ENCODE measurements at places on chromosomes 4 and X. TPM values are rescaled to one million over a fixed set of nuclear protein-coding genes. Genes with fewer than 3 reads are reported as not detected.

GRCh38 chr4:83552083-83552482, 16.2 kb downstream of the GPAT3 start:
- DNase-seq: no peak

Gene IL1RAPL1
- total RNA-seq: 3.1 TPM

DNA sequence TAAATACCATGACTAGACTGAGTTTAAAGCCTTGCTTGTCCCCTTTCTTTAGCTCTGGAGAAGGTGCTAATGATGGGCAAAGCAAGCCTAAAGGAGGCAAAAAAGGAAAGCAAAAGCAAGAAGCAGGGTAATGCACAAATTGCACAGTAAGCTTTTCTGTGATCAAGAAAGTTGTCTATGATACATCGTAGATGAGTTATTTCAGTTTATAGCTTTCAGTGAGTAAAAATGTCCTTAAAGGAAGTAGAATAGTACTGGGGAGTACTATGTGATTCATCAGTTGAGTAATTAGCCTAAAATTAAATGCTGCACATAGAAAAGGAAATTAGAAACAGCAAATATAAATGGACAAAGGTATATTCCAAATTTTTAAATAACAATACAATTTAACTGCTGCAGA, 50.2 kb upstream of the PDE5A start:
- DNase-seq: no peak

GRCh38 chrX:68934421-68934820, 105.6 kb downstream of the EFNB1 start:
- DNase-seq: no peak

- DNase-seq: no peak
These were observed 11.2 kb downstream of the IRAK1 start for GRCh38 chrX:154008521-154008920.

Gene ANKRD37
- 11.6 TPM for total RNA-seq

DNA sequence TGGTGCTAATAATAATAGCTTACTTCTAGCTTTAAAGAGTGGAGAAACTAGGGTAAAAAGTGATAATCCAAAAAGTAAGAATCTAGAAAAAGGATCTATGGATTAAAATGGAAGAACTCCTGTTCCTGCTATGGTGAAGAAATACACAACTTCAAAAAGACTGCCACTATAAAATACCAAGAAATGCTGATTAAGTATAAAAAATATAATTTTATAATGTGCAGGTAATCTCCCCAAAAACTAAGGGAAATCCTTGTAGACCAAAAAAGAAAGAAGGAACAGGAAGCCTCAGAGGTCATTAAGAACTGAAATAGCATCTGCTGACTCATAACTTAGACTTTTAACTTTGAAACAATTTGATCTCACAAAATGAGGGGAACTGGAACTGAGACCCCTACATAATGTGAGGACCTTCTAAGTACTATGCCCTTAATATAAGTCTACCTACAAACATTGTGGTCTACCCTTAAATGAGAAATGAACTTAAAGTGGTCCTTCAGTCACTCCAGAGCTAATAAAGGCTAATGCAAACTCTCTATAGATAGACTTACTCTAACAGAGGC, 50.6 kb upstream of the SRPX start:
- DNase-seq: no peak

DNA sequence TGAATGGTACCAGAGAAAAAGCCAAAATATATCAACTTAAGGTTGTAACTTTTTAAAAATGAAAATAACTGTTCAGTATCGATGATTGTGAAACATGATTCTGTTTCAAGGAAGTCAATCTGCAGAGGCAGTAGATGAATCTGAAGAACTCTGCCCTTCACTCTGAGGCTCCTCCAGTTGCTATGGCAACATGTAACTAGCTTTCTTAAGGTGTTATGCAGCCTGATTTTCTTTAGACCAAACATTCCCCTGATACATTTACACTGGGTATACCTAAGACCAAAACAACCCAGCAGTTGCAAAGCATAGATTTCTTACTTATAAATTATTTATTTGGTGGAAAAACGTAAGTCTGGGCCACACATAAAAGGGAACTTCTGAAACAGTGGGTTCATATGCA, 133.6 kb upstream of the RASGEF1B start:
- no peak for DNase-seq

DNA sequence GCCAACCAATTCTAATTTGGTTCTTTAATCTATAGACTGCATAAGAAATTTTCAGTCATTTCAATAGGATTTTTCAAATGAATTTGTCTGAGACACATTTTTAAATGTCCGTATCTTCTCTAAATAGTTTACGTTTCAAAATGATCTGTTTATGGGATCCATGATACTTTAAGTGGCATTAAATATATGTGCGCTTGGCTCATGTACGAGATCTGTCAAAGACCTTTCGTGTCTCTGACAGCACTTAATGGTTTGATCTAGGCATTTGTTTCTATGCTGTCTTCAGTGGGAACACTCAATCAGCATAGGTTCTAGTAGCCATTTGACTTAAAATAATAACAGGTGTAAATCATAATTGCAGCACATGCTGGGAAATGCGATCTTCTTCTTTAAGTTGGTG, 731.0 kb downstream of the CENPC start:
- no peak for DNase-seq

GRCh38 chr4:7414736-7415510, 19.8 kb downstream of the PSAPL1 start:
- no peak for DNase-seq

DNA sequence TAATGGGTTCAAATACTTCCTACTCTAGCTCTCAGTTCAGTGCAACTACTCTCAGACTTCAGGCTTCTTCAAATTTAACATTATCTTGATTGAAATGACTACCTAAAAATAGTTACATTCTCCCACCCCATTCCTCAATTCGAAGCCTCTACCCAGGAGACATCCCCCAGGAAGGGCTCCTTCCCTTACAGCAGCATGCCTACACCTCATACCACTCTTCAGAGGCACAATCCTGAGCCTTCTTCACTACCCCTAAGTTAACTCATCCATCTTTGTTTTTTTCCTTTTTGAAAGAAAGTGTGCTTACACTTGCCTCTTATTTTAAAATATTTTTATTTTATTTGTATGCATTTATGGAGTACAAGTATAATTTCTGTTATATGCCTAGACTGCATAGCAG, 17.2 kb upstream of the PRSS48 start:
- DNase-seq: no peak

- no peak for DNase-seq
These were observed 1365.4 kb downstream of the ARAP2 start for GRCh38 chr4:34878961-34879360.

Gene HSFX4
- total RNA-seq: not detected

DNA sequence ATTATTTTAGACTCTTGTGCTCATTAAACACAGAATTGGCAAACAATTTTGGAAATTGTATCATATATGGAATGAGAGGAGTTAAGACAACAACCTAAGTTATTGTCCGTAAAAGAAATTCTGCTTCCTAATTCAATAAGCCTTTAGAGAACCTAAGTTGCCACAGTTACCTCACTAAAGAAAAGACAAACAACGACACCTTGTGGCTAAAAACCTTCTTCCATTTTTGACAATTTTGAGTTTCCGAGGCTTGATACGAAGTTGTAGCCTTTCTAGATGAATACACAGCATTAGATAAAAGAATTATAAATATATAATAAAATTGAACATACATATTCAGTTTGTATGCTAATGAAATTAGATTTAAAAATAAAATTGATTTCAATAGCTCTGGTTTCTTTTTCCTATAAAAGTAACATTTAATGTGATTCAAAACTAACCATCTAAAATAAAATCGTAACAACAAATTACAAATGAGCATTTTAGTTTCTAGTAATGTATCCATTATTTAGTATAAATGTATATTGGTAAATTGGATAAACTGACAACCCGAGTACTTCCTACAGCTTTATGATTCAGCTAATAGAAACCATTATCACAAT, 275.1 kb downstream of the GPM6A start:
- DNase-seq: no peak

- DNase-seq: no peak
These were observed 25.2 kb downstream of the LEF1 start for GRCh38 chr4:108143515-108143914.

Gene RASL11B
- total RNA-seq: 12.7 TPM

DNA sequence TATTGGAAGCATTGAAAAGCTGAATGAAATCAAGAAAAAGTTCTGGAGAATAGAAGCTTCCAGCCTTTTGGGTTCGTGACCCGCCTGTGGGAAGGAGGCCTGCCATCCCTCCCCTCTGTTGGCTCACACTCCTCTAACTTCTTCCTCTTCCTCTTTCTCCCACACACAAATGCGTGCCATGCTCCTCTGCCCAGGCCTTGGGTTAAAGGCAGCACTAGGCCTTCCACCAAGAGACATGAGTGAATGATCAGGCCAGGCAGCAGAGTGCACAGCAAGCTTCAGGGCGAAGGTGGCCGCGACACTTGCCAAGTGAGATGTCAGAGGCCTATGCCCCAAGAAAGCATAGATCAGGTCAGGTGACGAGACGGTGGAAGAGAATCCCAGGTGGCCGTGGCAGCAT, 38.4 kb downstream of the FAM193A start:
- no peak for DNase-seq

- DNase-seq: no peak
These were observed 31.0 kb downstream of the RAB40A start for GRCh38 chrX:103488332-103488731.

Gene CCDC120
- 1.9 TPM for total RNA-seq

DNA sequence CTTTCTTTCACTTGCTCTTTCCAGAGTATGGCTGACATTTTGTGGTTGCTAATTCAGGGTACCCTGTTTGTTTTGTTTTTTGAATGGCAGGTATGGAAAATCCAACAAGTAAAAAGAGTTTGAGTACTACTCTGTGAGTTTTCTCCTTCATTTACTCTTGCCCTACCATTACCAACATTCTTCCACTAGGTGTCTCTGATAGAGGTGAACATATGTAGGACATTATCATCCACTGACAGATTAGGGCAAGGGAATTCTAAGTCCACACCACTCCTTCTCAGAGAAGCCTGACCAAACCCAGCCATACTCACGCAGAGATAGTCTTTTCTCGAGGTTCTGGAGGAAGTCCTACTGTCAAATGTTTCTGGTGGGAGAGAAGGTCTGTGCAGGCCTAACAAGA, 36.7 kb upstream of the HDAC8 start:
- DNase-seq: no peak

DNA sequence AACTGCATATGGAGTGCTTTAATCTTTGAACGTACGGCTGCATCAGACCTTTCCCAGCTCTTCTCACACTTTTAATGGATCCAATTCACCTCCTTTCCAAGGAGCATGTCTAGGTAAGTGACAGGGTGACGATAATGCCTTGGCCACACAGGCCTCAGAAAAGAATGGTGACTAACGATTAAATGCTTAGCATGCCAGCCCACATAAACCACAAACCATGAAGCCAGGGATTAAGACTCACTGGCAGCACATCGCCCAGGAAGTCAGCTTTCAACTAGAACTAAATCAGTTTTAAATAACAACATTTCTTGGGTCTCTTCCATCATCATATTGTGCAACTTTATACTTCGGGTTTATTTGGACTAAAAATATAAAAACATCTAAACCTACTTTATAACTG, 28.7 kb downstream of the INPP4B start:
- no peak for DNase-seq

- DNase-seq: no peak
These were observed 49.4 kb upstream of the PRR32 start for GRCh38 chrX:126770179-126770578.

DNA sequence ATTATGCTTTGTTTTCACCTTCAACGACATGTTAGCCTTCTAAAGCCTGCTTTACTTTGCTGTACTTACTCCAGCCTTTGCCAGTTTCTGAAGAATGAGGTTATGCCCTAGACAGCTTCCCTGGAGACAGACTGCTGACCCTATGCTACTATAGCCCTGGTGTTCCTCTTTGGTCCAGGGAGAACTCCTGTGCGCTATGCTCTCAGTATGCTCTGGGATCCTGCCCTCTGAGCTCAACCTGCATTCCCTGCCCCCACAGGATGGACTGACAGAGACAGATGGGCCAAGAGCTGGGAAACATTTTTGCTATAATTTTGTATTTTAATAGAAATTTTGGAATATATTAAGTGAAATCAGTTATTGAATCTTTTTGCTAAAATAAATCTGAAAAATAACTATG, 425.9 kb downstream of the TMA16 start:
- DNase-seq: no peak

- no peak for DNase-seq
These were observed 512 bp downstream of the NOP14 start for GRCh38 chr4:2962614-2963174.

GRCh38 chrX:133414406-133415275, 648 bp downstream of the GPC4 start:
- DNase-seq: peak; percentile 56

- DNase-seq: no peak
These were observed 137.4 kb upstream of the ARSJ start for GRCh38 chr4:114116861-114117260.

DNA sequence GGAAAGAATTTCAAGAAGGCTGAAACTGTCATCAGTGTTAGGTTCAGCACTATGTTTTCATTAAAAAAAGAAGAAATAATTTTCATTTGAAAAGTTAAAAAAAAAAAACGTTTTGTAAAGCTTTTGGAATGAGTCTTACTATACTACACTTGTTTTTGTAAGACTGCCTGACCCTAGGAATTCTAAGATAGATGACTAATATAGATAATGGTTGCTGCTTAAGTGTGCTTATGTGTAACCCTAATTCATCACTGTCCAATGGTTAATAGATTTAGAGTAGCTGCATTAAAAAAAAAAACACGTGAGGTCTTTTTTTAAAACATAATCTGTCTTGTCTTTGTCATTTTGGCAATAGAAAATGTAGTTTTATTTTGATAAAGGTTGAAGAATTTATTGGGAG, 323.2 kb downstream of the IL1RAPL1 start:
- DNase-seq: no peak

DNA sequence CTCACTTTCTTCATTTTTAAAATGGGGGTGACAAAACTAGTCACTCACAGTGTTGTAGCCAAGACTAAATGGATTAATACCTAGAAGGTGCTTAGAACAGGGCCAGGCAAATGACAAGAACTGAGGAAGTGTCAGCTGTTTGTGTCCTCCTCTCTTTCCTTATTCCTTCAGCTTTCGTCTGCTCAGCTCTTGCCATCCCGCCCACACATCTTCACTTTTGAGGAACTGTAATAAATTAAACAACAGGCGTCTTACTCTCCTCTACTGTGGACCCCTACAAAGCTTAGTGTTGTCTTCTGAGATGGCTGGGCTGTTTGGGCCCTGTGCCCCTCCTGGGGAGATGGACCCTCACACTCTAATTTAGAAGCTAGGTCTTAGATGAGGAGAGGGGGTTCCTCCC, 2.7 kb downstream of the HPSE start:
- DNase-seq: no peak

DNA sequence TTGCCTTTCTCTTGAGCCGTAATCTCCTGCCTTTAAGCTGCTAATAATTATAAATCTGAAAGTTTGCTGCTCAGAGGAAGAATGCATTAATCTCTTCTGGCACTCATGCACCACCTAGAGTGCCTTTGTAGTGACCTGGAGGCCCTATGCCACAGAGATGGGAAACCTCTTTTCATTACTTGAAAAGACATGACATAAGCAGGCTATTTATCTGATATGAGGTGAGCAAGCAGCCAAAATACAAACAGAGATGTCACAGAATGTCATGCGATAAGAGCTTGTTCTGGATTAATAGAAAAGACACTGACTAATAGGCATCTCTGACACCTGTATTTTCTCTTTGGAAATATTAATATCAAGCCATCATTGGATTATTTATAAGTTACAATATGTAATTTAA, 42.3 kb downstream of the GABRB1 start:
- DNase-seq: no peak

Measured in right cardiac atrium (tissue), 5 donors.